ENCODE measurements at places on chromosomes 6 and 20. TPM values are rescaled to one million over a fixed set of nuclear protein-coding genes. Genes with fewer than 3 reads are reported as not detected.

DNA sequence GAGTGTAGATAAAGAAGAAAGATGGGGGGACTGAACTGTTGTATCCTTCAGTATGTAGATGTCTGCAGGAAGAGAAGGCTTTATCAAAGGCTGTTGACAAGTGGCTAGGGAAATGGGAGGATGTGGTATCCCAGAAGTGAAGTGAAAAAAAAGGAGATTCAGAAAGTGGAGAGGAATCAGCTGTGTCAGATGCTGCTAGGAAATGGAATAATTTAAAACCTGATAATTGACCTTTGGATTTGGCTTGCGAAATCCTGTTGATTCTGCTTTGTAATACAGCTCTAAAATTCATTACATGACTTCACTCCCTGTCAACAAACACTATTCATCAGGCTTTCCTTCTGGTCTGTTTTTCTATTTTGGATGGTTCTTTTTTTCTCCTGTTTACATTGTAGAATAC lies 41.7 kb downstream of the PHF3 start:
- H3K4me1 ChIP-seq, result peaks cover 33% of the 10 kb centered on the region
- DNase-seq, result no peak
- H3K27ac ChIP-seq, result no peak overlapping the region
- H3K36me3 ChIP-seq, result peaks cover 18% of the 10 kb centered on the region
- no peaks in the 10 kb centered on the region for H3K27me3 ChIP-seq

- peaks cover 87% of the 10 kb centered on the region for H3K4me1 ChIP-seq
- H3K36me3 ChIP-seq, result peaks cover 52% of the 10 kb centered on the region
- H3K4me3 ChIP-seq, result no peak overlapping the region
- H3K27me3 ChIP-seq, result no peaks in the 10 kb centered on the region
- H3K27ac ChIP-seq, result peak overlapping the region; percentile 69
Observed at GRCh38 chr20:51420111-51420510, 122.4 kb downstream of the NFATC2 start.

- no peak for DNase-seq
- no peak overlapping the region for H3K27ac ChIP-seq
- H3K27me3 ChIP-seq, result no peaks in the 10 kb centered on the region
- H3K36me3 ChIP-seq, result no peaks in the 10 kb centered on the region
- no peaks in the 10 kb centered on the region for H3K4me1 ChIP-seq
- no peak overlapping the region for H3K4me3 ChIP-seq
Observed at GRCh38 chr20:36784900-36785299, 11.3 kb upstream of the DSN1 start.

- DNase-seq, result peak; percentile 86
- peaks cover 50% of the 10 kb centered on the region for H3K4me1 ChIP-seq
- no peaks in the 10 kb centered on the region for H3K27me3 ChIP-seq
- peak overlapping the region; percentile 83 for H3K4me3 ChIP-seq
- peak overlapping the region; percentile 94 for H3K27ac ChIP-seq
Observed at GRCh38 chr6:36130667-36131510, 576 bp downstream of the MAPK13 start.

The C6orf132 gene
- 0.29 TPM for total RNA-seq
